Lower lobe of right lung (tissue), 2 donors: ENCODE measurements at places on chromosomes 16 and 17. TPM values are rescaled to one million over a fixed set of nuclear protein-coding genes. Genes with fewer than 3 reads are reported as not detected.

GRCh38 chr16:30747799-30748633 is at the start of gene PHKG2:
Gene PHKG2, plus strand, starts transcription at chr16:30748425. Its CDS starts 396 bp downstream, at chr16:30748821.
- peaks cover 47% of the 10 kb centered on the region for H3K36me3 ChIP-seq
- no peaks in the 10 kb centered on the region for H3K27me3 ChIP-seq
- H3K27ac ChIP-seq: peak within 1 kb of the TSS; percentile 89
- DNase-seq: peak; percentile 100
- peak within 1 kb of the TSS; percentile 75 for H3K4me3 ChIP-seq

GRCh38 chr17:76997981-76998531 is 129.9 kb downstream of the MGAT5B start:
- no peaks in the 10 kb centered on the region for H3K4me1 ChIP-seq
- DNase-seq: no peak
- H3K27me3 ChIP-seq: peaks cover 19% of the 10 kb centered on the region
- H3K27ac ChIP-seq: no peak overlapping the region
- no peaks in the 10 kb centered on the region for H3K36me3 ChIP-seq
- no peak overlapping the region for H3K4me3 ChIP-seq

- H3K27ac ChIP-seq: no peak overlapping the region
- H3K4me3 ChIP-seq: no peak overlapping the region
- no peaks in the 10 kb centered on the region for H3K27me3 ChIP-seq
- peaks cover 30% of the 10 kb centered on the region for H3K36me3 ChIP-seq
- H3K4me1 ChIP-seq: peaks cover 74% of the 10 kb centered on the region
Observed at GRCh38 chr17:77403854-77404253, 263.1 kb downstream of the SEC14L1 start.

DNA sequence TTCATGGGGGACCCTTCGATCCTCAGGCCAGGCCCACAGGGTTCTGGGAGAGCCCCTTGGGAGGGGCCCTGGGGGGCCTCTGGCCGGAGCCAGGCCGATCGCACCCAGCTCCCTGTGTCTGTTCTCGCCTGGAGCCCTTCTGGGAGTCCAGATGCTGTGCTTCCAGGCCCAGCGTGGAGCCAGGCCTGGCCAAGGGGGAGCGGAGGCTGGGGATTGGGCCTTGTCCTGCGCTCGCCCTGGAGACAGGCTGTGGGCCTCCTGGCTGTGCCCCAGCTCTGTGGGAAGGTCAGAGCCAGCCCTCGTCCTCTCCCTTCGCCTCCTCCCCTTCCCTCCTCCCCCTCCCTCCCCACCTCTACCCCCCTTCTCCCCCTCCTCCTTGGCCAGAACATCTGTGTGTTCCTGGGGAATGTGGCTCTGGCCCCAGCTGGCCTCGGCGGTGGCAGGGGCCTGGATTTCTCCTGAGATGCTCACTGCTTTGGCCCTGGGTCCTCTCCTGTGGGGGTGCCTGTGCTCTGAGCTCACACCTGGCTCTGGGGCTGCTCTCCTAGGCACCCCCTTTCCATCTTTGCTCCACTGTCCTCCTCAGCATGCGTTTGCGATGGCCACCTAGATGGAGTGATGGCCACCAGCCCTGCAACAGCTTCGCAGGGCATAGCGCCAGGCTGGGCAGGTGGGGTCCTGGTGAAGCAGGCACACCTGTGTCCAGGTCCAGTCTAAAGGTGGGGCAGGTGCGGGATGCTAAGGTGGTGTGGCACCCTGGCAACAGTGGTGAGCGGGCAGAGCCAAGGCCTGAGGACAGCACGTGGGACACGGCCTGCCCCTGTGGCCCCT is 90.6 kb upstream of the CIBAR2 start:
- no peak overlapping the region for H3K4me3 ChIP-seq
- peaks cover 31% of the 10 kb centered on the region for H3K4me1 ChIP-seq
- peak overlapping the region; percentile 71 for H3K27ac ChIP-seq
- peaks cover 5% of the 10 kb centered on the region for H3K27me3 ChIP-seq

- peak overlapping the region; percentile 49 for H3K4me3 ChIP-seq
- DNase-seq: peak; percentile 82
- peaks cover 42% of the 10 kb centered on the region for H3K4me1 ChIP-seq
- H3K36me3 ChIP-seq: peaks cover 26% of the 10 kb centered on the region
- peak overlapping the region; percentile 84 for H3K27ac ChIP-seq
- no peaks in the 10 kb centered on the region for H3K27me3 ChIP-seq
Observed at GRCh38 chr17:63698886-63699637, 863 bp downstream of the LIMD2 start.

DNA sequence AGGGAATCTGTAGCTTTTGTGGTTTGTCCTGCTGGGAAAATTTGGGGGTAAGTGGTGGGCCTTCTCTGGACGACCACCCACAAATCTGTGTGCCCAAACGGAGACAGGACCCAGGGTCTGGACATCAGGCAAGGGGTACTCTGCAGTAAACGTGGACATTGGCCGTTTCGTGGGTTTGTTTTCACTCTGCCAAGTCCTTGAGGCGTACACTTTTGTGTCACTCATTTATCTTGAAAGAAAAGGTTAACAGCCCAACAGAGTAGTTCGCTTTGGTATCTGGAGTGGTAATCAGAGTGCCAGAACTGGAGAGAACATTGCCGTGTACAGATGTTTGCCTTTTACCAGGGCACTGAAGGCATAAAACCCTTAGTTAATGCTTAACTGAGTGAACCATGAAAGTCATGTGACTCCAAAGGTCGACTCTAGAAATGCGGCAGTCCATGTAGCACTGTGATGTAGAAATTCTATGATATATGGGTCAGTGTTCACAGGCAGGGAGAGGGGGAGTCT is 15.4 kb downstream of the NAA60 start:
- H3K4me3 ChIP-seq: peak overlapping the region; percentile 89
- H3K27ac ChIP-seq: peak overlapping the region; percentile 99
- peaks cover 65% of the 10 kb centered on the region for H3K4me1 ChIP-seq
- DNase-seq: no peak

Gene FBXL16
- 11.0 TPM for total RNA-seq

- H3K27ac ChIP-seq: peak overlapping the region; percentile 86
- no peak overlapping the region for H3K4me3 ChIP-seq
- DNase-seq: no peak
- H3K36me3 ChIP-seq: peaks cover 19% of the 10 kb centered on the region
- H3K27me3 ChIP-seq: no peaks in the 10 kb centered on the region
- peaks cover 54% of the 10 kb centered on the region for H3K4me1 ChIP-seq
Observed at GRCh38 chr17:38728290-38728831, 1.8 kb upstream of the CISD3 start.

Gene PPY
- total RNA-seq: not detected

Gene NOG
- total RNA-seq: 2.2 TPM

- H3K36me3 ChIP-seq: peaks cover 13% of the 10 kb centered on the region
- DNase-seq: peak; percentile 53
- H3K4me3 ChIP-seq: no peak overlapping the region
- H3K27me3 ChIP-seq: no peaks in the 10 kb centered on the region
- no peak overlapping the region for H3K27ac ChIP-seq
Observed at GRCh38 chr16:84737192-84738011, 37.6 kb downstream of the USP10 start.

Gene ZNF205
- total RNA-seq: 11.9 TPM

Gene PDILT
- total RNA-seq: not detected

- no peak overlapping the region for H3K4me3 ChIP-seq
- peaks cover 8% of the 10 kb centered on the region for H3K4me1 ChIP-seq
- peak; percentile 71 for DNase-seq
- H3K27ac ChIP-seq: peak overlapping the region; percentile 4
- H3K36me3 ChIP-seq: peaks cover 13% of the 10 kb centered on the region
Observed at GRCh38 chr17:75927286-75927922, 13.4 kb downstream of the FBF1 start.

Gene BCO1
- 0.74 TPM for total RNA-seq

GRCh38 chr16:339680-340079 is 12.8 kb downstream of the AXIN1 start:
- no peak overlapping the region for H3K4me3 ChIP-seq
- H3K4me1 ChIP-seq: peaks cover 36% of the 10 kb centered on the region
- DNase-seq: no peak
- H3K27ac ChIP-seq: no peak overlapping the region
- H3K36me3 ChIP-seq: peaks cover 8% of the 10 kb centered on the region
- no peaks in the 10 kb centered on the region for H3K27me3 ChIP-seq

- H3K27me3 ChIP-seq: no peaks in the 10 kb centered on the region
- no peak for DNase-seq
- H3K4me1 ChIP-seq: peaks cover 81% of the 10 kb centered on the region
- H3K27ac ChIP-seq: peak overlapping the region; percentile 11
- H3K36me3 ChIP-seq: peaks cover 71% of the 10 kb centered on the region
- H3K4me3 ChIP-seq: no peak overlapping the region
Observed at GRCh38 chr17:38885044-38885727, 15.3 kb downstream of the LASP1 start.

- DNase-seq: no peak
- no peak overlapping the region for H3K4me3 ChIP-seq
- no peak overlapping the region for H3K27ac ChIP-seq
- H3K36me3 ChIP-seq: no peaks in the 10 kb centered on the region
- no peaks in the 10 kb centered on the region for H3K4me1 ChIP-seq
Observed at GRCh38 chr17:51699303-51699702, 439.0 kb downstream of the UTP18 start.

Gene ZPBP2
- not detected for total RNA-seq

Gene SLC52A1
- total RNA-seq: 0.86 TPM

DNA sequence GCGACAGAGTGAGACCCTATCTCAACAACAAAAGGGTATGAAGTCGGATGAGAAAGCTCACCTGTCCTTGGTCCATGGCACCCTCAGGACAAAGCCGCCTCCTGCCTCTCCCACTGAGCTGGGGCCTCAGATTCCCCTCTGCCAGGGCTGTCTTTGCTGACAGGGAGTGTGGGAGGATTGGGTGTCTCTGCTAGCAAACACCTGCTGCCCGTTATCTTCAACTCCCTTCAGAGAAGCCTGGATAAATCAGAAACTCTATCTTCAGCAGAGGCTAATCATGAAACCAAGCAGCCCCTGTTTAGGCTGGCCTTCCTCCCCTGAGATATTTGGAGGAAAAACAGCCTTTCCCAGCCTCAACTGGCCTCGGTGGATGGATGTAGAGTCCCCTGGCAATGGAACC is 36.3 kb upstream of the CDH1 start:
- H3K4me3 ChIP-seq: no peak overlapping the region
- no peaks in the 10 kb centered on the region for H3K27me3 ChIP-seq
- no peak for DNase-seq
- H3K27ac ChIP-seq: no peak overlapping the region

GRCh38 chr16:2858245-2859025 is 465 bp upstream of the PRSS22 start:
- H3K4me3 ChIP-seq: peak overlapping the region; percentile 43
- peak; percentile 90 for DNase-seq
- H3K27me3 ChIP-seq: peaks cover 21% of the 10 kb centered on the region
- H3K27ac ChIP-seq: peak overlapping the region; percentile 80
- no peaks in the 10 kb centered on the region for H3K4me1 ChIP-seq

Gene NLRC3
- total RNA-seq: 3.9 TPM

DNA sequence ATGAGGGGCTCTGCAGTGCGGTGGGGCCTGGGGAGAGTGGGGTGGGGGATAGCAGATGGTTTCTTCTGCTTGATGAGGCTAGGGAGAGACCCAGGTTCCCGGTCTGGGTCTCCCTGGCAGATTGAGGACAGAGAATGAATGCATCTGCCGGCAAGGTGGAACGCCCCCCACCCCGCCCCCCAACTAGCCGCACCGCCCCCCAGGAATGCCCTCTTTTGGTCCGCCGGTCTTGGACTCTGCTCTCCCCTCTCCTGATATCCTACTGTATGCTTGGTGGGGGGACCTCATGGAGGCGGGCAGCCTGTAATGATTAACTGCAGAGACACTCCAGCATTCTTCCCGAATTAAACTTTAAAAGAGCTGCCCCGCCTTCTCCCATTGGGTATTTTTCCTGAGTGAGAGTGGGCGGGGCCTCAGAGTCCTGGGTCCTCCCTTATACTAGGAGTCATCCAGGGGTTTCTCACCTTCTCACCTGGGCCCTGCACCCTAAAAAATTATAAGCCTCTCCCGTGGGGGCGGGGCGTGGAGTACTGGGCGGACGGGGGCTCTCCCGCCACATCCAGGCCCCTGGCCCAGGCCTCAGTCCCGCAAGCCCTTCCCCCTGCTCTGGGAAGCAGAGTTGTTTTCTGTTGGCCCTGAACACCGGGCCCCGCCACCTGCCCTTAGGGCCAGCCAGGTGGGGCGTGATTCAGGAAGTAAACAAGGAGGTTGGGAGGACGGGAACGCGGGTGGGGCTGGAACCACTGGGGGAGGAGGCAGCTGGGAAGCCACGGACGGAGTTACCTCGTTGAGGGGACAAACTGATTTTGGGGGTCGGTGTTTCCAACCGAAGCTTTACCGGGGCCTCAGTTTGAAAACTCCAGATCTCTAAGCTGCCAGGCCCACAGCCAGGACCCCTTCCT is 1.5 kb downstream of the GRB7 start:
- H3K4me3 ChIP-seq: peak overlapping the region; percentile 62
- H3K36me3 ChIP-seq: peaks cover 8% of the 10 kb centered on the region
- H3K4me1 ChIP-seq: peaks cover 24% of the 10 kb centered on the region
- DNase-seq: peak; percentile 83

Gene VPS25
- 42.1 TPM for total RNA-seq

Gene SOX15
- total RNA-seq: 0.47 TPM

Gene PGP
- 13.3 TPM for total RNA-seq

DNA sequence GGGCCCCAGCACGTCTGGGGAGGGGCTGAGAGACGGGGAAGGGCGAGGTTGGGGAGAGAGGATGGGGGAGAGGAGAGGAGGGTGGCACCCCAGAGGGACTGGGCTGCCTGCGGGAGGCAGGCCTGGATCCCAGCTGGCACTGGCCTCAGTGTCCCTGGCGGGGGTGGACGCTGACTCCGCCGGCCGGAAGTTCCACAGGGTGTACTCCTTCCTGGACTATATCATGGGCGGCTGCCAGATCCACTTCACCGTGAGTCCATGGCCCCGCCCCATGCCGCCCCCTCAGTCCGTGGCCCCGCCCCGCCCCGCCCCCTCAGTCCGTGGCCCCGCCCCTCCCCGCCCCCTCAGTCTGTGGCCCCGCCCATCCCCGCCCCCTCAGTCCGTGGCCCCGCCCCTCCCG is 11.3 kb downstream of the CPNE7 start:
- no peak for DNase-seq
- no peak overlapping the region for H3K27ac ChIP-seq
- no peaks in the 10 kb centered on the region for H3K36me3 ChIP-seq
- H3K4me3 ChIP-seq: no peak overlapping the region
- H3K4me1 ChIP-seq: peaks cover 14% of the 10 kb centered on the region
- no peaks in the 10 kb centered on the region for H3K27me3 ChIP-seq
